ENCODE measurements at places on chromosomes 11 and 22.

GRCh38 chr22:34334893-34335292, 414.6 kb upstream of the LARGE1 start:
- no peak for DNase-seq

DNA sequence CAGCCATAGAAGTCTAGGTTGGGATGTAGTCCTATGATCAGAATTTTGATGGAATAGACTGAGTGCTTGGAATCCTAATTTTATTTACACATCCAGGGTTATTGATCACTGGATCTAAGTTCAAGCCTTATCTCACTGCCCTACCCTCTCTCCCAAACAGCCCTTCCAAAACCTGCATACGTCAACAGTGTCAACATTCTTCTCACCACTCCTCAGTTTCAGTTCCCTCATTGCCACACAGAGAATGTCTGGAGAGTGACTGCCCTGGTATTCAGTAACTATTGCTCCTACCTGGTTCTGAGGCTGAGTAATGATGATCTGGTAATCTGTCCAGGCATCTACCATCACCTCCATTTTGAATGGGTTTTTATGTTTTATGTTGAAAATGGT, 60.0 kb downstream of the GLYATL1 start:
- DNase-seq, result no peak

- DNase-seq, result no peak
These were observed 199.2 kb upstream of the CTSC start for GRCh38 chr11:88536616-88537265.

GRCh38 chr11:11291041-11292015, 61.7 kb downstream of the CSNK2A3 start:
- no peak for DNase-seq

DNA sequence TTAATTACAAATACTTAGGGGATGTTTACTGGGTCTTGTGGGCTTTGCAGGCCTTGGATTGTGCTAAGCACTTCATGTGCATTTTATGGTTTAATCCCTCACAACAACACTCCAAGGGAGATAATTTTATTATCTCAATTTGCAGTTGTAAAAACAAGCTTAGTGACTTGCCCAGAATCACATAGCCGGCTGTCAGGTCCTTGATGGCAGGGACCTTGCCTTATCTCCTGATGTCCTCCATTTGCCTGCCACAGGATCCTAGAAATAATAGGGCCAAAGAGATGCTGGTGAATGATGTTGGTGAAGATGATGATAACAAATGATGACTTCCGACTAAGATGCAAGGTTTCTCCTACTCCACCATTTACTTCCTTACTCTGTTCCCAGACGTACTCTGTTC, 385.4 kb downstream of the TMEM135 start:
- DNase-seq, result no peak

DNA sequence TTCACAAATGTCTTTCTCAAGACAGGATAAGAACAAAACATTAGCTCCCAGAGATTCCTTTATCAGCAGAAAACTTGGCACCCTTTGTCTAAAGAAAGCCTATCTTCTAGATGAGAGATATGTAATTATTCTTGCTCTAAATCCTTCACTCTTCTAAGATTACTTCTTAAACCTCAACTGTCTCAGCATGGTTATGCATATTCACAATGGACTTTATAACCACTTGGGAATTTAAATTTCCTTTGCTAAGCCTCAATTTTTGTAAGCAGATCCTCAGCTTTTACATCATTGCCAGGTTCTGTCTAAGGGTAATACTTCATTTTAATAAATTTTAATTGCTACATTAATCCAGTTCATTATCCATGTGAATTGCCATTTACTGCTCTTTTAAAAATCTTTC, 433.6 kb upstream of the DDI1 start:
- no peak for DNase-seq

DNA sequence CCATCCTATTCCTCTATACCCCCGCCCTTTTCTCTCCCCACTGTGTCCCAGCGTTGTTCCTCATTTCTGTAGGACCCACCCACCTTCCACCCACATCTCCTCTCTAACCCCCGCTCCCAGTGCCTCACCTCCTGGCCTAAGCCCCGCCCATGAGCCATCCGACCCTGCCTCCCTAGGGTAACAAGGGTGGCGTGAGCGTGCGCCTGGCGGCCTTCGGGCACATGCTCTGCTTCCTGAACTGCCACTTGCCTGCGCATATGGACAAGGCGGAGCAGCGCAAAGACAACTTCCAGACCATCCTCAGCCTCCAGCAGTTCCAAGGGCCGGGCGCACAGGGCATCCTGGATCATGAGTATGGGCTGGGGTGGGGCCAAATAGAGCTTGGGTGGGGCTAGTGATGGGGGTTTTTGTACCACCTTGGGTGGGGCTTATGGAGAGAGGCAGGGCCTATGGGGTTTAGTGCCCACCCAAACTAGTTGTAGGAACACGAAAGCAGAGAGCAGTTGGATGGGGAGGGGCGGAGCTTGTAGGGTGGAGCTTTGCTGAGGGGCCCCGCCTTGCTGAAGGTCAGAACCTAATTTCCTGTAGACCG, 4.5 kb downstream of the INPP5J start:
- no peak for DNase-seq

- DNase-seq, result no peak
These were observed 470.9 kb downstream of the ETS1 start for GRCh38 chr11:128116447-128116846.

DNA sequence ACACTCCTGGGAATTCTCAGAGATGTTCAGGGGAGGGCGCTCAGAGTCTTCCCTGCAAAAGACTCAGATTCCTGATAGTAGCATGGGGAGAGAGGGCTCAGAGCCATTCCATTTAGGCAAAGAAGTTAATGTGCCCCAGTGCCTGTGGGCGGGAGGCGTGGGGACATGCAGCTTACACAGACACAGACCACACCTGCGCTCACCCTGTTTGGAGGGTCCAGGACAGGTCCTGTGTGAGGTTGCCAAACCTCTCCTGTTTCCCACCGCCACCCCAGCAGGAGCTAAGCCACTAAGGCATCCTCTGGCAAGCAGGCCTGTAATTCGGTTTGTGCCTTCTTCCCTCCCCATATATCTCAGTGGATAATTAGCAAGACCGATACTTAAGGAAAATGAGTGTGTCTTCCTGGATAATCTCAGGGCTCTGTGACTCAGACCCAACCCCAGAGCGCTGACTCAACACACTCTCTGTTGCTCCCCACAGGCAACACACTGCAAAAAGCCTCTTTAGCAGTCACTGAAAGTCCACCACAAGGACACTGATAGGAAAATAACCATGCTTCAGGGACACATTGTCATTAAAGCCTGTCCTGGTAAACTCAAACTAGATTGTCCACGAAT, 118.9 kb upstream of the LMO1 start:
- DNase-seq, result no peak

DNA sequence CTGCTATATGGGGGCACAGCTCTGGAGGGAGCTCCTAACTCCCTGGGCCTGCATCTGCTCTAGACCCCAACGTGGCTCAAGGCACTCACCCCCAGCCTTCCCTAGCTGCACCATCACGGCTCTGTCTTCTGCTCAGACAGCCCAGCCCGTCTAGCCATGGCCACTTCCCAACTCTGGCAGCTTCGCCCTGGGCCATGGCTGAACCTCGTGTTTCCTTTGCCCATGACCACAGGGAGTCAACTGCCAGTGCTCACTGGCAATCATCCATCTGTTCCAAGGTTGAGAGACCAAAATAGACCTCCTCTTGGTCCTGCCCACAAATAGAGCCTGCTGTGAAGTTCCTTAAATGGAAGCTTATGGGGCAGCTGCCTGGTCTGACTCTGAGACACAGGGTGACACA, 5.4 kb downstream of the LMO1 start:
- no peak for DNase-seq

- DNase-seq, result no peak
These were observed 4.9 kb upstream of the PPARA start for GRCh38 chr22:46145361-46145851.

GRCh38 chr11:102637731-102638130, 12.6 kb upstream of the MMP20 start:
- no peak for DNase-seq

DNA sequence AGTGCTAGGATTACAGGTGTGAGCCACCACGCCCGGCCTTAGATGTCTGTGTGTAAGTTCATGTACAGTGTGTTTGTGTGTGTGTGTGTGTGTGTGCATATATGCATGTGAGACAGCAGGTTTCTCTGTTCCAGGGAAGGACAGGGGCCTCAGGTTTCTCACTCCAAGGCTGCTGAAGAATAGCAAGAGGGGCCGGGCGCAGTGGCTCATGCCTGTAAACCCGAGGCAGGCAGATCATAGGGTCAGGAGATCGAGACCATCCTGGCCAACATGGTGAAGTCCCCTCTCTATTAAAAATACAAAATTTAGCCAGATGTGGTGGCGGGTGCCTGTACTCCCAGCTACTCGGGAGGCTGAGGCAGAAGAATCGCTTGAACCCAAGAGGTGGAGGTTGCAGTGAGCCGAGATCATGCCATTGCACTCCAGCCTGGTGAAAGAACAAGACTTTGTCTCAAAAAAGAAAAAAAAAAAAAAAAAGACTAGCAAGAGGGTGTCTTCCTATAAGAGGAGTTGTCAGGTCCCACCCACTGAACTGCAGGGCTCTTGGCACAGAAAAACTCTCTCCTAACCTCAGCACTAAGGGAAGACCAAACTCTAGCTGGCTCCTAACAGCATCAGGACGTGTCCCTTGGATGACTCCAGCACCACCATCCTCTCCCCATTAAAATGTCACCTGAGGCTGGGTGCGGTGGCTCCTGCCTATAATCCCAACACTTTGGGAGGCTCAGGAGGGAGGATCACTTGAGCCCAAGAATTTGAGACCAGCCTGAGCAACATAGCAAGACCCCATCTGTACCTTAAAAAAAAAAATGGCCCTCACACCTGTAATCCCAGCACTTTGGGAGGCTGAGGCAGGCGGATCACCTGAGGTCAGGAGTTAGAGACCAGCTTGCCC, 40.0 kb downstream of the TST start:
- no peak for DNase-seq

GRCh38 chr22:33014621-33015020, 43.6 kb downstream of the SYN3 start:
- DNase-seq, result no peak

GRCh38 chr11:134098566-134099184, 29.8 kb downstream of the JAM3 start:
- no peak for DNase-seq

- no peak for DNase-seq
These were observed 56.6 kb downstream of the SYT13 start for GRCh38 chr11:45229401-45230020.

DNA sequence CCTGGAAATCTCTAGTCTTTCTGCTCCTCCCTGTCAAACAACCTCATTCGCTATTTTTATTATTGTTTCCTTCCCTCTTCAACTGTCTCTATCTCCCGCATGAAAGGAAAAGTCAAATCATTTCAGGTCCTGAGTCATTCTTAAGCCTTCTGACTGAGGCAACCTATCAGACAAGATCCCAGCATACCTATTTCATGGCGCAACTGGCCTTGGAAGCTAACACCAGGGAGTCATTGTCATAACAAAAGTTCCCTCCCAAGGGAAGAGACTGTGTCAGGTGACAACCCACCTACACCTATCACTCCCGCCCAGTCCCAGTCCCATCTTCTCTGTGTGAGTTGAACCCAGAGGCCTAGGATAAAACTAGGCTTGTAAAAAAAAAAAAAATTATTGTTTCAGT, 10.2 kb upstream of the ARHGAP42 start:
- no peak for DNase-seq

Measured in SIG-M5 (cell line).